Urothelium cell line (cell line): ENCODE measurements at places on chromosomes 2 and 18.

DNA sequence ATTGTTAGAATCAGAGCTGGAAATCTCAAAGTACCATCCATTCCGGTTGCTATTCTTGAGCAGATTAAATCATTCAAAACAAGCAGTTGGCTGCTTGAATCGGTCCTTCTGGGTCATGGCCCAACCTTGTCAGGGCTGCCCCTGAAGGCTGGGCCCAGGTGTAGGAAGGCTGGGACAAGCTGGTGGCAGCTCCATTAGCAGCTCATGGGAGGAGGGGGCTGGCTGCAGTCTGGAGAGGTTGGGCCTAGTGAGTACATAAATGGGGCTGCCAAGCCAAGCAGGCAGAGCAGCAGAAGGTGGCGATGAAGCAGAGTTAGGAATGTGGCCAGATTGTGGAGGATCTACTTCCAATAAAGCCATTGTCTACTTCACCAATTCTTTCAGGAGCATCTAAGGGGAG is 81.4 kb downstream of the ADCYAP1 start:
- DNase-seq: no peak

DNA sequence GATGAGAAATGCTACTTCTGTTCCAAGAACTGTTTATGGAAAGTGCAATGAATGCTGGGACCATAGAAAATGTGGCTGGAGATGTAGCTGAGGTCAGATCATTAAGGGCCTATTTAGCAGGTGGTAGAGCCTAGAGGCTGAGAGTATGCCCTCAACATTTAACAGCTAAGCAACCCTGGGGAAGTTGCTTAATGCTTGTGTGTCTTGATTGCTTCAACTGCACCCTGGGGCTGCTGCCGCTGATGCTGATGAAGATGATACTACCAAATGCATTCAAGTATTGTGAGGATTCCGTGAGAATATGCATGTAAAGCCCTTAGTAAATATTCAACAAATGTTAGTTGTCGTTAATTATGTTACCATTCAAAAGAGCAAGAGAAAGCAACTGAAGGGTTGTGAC is 273.2 kb downstream of the BCL11A start:
- no peak for DNase-seq

GRCh38 chr2:30437809-30438548 is 9.1 kb upstream of the LCLAT1 start:
- no peak for DNase-seq

- no peak for DNase-seq
These were observed 1225.6 kb downstream of the LRP1B start for GRCh38 chr2:140905083-140905781.

DNA sequence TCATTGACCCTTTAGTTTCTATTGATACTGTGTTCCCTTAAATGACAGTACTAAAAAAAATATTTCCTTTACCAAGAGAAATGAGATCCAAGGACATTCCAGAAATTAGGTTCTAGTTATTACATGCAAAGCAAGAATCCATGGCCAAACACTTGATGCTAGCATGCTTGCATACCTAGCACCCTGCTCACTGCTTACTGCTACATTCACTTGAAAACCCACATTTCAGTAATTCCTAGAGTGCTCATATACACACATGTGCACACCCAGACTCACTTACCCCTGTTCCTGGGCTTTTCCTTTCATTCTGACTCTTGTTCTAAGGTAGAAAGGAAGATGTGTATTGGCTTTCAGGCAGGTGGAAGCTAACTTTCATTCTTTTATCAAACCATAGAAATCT is 395.9 kb downstream of the THSD7B start:
- no peak for DNase-seq

GRCh38 chr2:455913-456312 is 168.0 kb upstream of the ALKAL2 start:
- no peak for DNase-seq

GRCh38 chr2:26461601-26462023 is 16.3 kb downstream of the OTOF start:
- DNase-seq: no peak

DNA sequence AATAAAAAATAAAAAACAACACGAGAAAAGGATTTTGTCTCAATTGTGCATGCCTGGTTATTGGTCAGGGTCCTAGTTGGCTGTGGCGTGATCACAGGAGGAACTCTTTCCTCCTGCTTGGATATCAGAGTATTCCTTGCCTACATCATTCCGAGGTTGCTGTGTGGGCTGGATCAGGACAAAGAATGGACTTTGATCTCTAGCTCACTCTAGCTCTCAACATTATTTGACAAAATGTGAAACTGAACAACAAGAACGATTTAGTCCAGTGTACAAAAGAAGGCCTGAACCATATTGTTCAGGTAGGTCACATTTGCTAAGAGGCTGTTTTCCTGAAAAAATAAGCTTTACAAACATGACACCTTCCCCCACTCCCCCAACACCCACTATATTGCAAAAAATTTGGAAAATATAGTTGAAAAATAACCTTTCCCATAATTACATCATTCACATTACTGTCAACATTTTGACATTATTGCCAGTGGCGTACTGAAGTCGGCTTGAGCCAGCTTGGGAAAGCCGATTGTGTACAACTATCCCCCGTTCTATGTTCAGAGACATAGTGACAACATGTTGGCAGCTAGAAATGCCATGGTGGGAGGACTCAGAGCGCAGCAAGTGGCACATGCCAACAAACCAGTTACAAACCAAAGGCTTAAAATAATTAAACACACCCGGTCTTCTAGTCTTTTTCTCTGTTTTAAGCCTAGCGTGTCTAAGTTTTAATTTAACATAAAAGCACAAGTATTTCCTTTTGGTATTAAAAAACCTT is 179.0 kb downstream of the LPIN1 start:
- no peak for DNase-seq

GRCh38 chr18:63438181-63438580 is 15.9 kb upstream of the VPS4B start:
- DNase-seq: no peak

DNA sequence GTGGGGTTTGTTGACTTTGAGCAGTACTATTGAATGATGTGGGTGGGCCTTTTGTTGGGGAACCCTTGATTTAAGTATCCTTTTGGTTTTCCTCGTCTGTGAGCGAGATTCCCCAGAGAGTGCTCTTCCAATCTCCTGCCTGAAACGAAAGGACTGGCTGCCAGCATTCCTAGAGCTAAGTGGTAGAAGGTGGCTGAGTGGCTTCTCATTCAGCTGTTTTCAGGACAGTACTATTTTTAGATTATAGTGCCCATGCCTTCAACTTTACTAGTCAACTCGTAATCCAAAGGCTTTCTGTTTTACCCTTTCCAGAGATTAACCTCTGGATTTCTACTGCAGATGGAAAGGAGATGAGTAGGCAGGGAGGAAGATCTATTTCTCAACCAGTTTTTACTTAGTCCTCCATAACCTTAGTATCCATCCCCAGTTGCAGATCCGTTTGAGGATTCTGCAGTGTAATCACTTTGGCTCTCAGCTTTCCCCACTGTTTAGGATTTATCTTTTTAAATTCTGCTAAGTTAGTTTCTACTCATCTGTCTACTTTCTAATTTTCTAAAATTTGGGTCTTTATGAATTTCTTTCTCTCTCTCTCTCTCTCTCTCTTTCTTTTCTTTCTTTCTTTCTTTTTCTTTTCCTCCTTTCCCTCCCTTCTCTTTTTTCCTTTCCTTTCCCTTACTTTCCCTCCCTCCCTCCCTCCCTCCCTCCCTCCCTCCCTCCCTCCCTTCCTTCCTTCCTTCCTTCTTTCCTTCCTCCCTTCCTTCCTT is 9.2 kb downstream of the SLC4A1AP start:
- DNase-seq: no peak

DNA sequence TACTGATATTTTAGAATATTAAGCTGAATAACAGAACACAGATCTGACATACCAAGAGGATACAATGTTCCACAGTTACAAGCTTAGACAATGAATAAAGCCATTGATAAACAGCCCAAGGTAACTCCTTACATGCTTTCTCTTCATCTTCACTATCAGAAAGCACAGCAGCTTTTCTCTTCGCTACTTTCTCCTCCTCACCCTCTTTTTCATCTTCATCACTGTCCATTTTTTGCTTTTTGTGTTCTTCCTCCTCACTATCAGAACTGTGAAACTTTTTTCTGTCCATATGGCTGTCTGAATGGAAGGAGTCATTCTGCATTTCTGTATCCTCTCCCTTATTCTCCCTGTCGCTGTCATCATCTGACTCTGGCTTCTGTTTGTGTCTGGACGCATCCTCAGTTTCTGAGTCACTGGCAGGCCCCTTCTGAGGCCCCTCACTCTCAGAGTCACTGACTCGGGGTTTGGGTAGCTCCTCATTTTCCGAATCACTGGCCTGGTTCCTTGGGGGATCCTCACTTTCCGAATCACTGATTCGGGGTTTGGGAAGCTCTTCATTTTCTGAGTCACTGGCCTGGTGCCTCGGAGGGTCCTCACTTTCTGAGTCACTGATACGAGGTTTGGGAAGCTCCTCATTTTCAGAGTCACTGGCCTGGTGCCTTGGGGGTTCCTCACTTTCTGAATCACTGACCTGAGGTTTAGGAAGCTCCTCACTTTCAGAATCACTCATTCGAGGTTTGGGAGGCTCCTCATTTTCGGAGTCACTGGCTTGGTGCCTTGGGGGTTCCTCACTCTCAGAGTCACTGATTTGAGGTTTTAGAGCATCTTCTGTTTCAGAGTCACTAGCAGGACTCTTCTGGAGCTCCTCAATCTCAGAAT is 21.5 kb downstream of the IWS1 start:
- DNase-seq: no peak

GRCh38 chr2:234496055-234496834 is 636 bp downstream of the ARL4C start:
- peak; percentile 69 for DNase-seq

- no peak for DNase-seq
These were observed 7.8 kb downstream of the PTMA start for GRCh38 chr2:231715988-231716616.

GRCh38 chr2:239321596-239322415 is 79.0 kb downstream of the HDAC4 start:
- no peak for DNase-seq

DNA sequence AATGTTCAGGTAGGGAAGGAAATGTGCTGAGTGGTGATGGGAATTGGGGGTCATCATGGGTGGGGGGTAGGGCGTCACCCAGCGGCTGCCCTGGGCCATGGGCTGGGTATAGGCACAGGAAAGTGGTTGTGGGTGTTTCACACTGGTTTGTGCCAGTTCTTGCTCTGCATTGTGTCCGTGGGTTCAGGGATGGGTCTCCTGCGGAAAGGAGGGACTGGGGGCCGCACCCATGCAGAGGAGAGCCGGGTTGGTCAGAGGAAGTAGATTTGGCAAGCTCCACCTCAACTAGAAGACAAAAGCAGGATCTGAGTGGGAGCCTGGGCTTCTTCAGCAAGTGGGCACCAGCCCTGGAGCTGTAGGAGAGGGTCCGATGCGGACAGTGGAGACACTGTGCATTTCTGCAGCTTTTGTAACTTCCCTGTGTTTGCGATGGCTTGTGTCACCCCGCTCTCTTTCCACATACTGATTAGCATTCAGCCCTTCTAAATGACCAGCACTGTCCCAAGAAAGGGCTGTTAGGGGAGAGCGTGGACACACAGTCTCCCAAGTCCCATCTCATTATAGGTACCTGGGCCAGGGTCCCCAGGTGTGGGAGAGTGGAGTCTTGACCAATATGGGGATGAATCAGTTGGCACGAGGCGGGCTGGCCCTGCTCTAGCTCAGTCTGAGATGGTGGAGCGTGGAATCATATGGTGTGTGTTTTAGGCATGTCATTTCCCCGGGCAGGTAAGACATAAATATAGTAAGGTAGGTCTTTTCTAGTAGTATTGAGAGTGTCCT is 67.2 kb downstream of the LRRFIP1 start:
- no peak for DNase-seq

GRCh38 chr2:241344925-241345651 is 11.0 kb upstream of the FARP2 start:
- no peak for DNase-seq

GRCh38 chr2:113266431-113266830 is 12.3 kb downstream of the PAX8 start:
- DNase-seq: no peak

- peak; percentile 53 for DNase-seq
These were observed at the start of gene SLC9A4 for GRCh38 chr2:102473020-102473419. SLC9A4 (plus strand) TSS chr2:102473226; CDS start chr2:102473760, 534 bp downstream.

DNA sequence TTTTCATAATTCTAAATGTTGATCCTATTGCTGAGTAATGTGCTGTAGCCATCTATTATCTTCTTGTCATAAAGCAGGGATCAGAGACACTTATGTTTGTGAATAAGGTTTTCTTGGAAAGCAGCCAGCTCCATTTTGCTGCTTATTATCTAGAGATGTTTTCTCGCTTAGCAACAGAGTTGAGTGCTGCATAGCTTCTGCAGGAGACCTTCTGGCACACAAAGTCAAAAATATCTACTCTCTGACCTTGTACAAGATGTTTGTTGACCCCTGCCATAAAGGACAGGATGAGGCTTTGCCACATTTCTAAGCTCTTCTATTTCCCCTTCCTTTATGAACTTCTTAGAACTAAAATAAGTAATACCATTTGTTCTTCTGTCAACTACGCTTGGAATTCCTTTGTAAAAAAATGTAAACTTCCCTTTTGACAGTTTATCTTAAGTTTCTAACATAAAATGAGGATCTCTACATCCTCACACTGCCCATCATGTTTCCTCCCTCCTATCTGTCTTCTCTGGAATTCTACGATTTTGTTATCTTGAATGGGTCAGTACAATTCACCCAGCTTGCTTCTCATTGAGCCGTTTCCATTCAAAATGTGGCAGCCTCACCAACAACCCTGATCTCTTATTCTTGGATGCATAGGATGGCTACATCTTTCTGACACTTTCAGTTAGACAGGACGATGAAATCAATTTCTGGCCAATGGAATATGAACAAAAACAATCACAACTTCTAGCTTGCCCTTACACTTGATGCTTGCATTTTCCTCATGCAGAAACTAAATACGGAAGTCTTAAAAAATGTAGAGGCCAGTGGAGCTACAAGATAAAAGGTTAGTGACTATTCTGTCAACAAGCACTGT is 1377.0 kb downstream of the SUCLG1 start:
- peak; percentile 8 for DNase-seq

- DNase-seq: no peak
These were observed 1.8 kb downstream of the CBLN2 start for GRCh38 chr18:72542342-72542741.

DNA sequence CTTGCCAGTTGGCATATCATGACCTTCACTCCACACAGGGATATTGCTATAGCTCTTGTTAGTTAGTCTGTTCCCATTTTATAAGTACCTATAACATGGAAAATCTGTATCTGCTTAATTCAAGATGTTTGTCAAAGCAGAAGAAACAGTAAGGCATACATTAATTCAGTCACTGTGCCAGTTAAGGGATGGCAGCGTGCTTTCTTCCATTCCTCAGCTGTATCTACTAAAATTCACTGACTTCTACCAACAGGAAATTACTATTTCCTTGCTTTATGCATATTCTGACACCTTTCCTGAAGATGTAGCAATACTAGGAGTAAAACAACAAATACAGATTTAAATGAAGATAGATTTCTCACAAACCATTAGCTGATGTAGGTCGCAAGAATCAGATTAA is 59.9 kb downstream of the RNF152 start:
- DNase-seq: no peak
